ENCODE measurements at places on chromosomes 16 and 17. TPM values are rescaled to one million over a fixed set of nuclear protein-coding genes. Genes with fewer than 3 reads are reported as not detected.

ALOXE3 gene
- total RNA-seq, result not detected

CLCN7 gene
- 80.9 TPM for total RNA-seq

TM4SF5 gene
- total RNA-seq, result not detected

FSCN2 gene
- total RNA-seq, result 5.1 TPM

ARHGAP23 gene
- total RNA-seq, result 17.6 TPM

TNFAIP1 gene
- total RNA-seq, result 26.5 TPM

PIK3R5 gene
- total RNA-seq, result under 0.01 TPM

PDF gene
- total RNA-seq, result 6.2 TPM

DPEP3 gene
- total RNA-seq, result not detected

KRT33A gene
- total RNA-seq, result not detected

USP6 gene
- total RNA-seq, result not detected

KRTAP4-4 gene
- not detected for total RNA-seq

VAT1L gene
- total RNA-seq, result 3.7 TPM

ANKFN1 gene
- not detected for total RNA-seq

ELMO3 gene
- total RNA-seq, result 0.38 TPM

NUPR1 gene
- 4.6 TPM for total RNA-seq

STXBP4 gene
- 13.5 TPM for total RNA-seq

AXIN2 gene
- total RNA-seq, result 5.4 TPM

HIC1 gene
- 67.1 TPM for total RNA-seq

FCSK gene
- total RNA-seq, result 7.0 TPM

FMNL1 gene
- 0.38 TPM for total RNA-seq

MXRA7 gene
- total RNA-seq, result 267 TPM

RGS11 gene
- 2.3 TPM for total RNA-seq

All from regular cardiac myocyte (primary cell).